ENCODE measurements at places on chromosomes 5 and 9. TPM values are rescaled to one million over a fixed set of nuclear protein-coding genes. Genes with fewer than 3 reads are reported as not detected.

DNA sequence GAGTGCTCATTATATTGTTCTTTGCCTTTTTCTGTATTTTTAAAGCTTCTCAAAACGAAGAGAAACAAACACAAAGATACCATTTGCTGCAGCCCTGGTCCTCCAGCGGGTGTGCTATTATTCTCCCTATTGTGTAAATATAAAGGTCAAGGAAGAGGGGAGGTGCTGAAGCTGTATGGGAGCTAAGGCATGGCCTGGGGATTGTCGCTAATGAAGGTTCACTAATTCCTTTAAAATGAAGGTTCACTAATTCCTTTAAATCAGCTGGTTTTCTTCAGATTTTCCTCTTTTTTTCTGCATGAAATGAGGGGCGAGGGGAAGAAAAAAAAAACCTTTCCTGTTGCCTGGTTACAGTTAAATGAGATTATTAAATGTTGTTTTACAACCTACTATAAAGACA lies 74.5 kb upstream of the MAP1B start:
- DNase-seq = no peak

- DNase-seq = no peak
These were observed 95.3 kb downstream of the FBXW11 start for GRCh38 chr5:171911152-171911551.

- no peak for DNase-seq
These were observed 119.8 kb downstream of the GIN1 start for GRCh38 chr5:103000089-103000488.

DNA sequence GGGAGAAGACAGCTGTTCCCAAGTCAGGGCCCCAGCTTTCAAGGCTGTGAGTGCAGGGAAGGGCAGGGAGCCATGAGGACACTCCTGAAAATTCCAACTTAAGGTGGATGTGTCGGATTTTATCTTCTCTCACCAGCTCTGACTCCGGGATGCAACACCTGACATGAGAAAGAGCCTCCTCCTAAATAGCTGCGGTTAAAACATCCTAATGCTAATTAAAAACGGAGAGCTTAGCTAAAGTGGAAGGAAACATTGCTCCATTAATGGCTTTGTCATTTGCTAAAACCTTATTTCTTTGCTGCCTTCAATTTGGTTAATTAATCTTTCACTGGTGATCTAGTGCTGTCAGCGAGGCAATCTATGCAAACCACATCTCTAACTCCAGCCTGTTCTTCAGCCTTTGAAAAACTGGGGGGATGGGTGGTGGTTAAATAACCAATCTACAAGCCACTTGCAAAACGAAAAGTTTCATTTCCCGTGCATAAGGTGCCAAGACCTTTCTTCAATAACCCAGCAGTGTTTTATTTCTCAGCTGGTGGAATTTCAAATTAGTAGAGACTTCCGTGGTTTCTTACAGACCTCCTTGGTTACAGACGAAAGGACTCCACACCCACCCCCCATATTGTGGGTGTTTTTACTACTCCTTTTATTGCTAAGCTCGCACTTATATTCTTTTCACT lies 379.6 kb downstream of the MLLT3 start:
- no peak for DNase-seq

GRCh38 chr5:138966236-138966985 lies 91.3 kb upstream of the LRRTM2 start:
- DNase-seq = no peak

- DNase-seq = no peak
These were observed 200.0 kb upstream of the ATP10B start for GRCh38 chr5:161051920-161052500.

Gene IFNA10
- not detected for polyA plus RNA-seq

All from muscle of back (tissue), 13 donors.